Mammary epithelial cell (primary cell): ENCODE measurements at places on chromosomes 12 and 14.

- DNase-seq: peak; percentile 61
Measured at GRCh38 chr14:92680781-92681650, 67.4 kb downstream of the LGMN start.

DNA sequence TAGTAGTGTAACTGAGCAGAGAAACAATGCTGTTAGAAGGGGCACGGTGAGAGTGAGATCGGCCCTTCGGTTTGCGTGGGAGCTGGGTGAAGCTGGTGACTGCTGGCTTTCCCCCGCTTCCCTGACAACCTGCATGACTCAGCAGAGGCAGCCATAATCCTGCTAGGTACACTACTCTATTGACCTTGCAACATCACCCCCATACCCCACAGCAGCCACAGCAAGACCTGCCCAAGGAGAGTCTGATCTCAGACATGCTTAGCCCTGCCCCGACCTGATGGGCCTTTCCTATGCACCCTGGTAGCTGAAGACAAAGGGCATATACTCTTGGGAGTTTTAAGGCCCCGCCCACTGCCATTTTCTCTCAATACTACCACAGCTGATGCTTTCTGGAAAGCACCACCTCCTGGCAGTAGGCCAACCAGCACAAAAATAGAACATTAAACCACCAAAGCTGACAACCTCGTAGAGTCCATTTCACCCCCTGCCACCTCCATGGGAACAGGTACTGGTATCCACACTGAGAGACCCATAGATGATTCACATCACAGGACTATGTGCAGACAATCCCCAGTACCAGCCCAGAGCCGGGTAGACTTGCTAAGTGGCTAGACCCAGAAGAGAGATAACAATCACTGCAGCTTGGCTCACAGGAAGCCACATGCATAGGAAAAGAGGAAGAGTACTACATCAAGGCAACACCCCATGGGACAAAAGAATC is 75.9 kb upstream of the RGS6 start:
- DNase-seq: peak; percentile 15

- no peak for DNase-seq
Measured at GRCh38 chr12:100186071-100186470, 14.5 kb upstream of the ACTR6 start.

- peak; percentile 60 for DNase-seq
Measured at GRCh38 chr12:25553098-25553497, at the start of gene LMNTD1. TSS of gene LMNTD1 (minus strand) at chr12:25553283. CDS start at chr12:25552959, 324 bp downstream.

GRCh38 chr12:54299515-54300224 is 1.1 kb downstream of the NFE2 start:
- no peak for DNase-seq

GRCh38 chr14:51682411-51682810 is 30.7 kb downstream of the FRMD6 start:
- DNase-seq: no peak

DNA sequence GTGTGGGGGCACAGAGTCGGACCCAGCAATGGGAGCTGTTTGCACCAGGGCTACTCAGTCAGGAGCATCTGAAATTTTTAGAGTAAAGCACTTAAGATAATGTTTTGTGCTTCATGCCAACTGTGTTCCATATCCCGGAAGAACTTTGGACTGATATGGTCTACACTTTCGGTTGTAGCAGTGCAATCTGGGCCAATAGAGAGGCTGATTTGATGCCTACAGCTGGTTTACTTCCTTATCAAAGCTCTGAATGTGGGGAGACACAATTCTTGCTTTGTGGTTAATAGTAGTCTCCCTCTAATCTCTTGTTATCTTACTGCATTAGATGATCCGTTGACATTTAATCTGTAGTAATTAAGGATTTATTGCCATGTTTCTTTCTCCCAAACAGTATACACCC is 7.8 kb upstream of the VDR start:
- no peak for DNase-seq
